Stimulated activated CD4-positive, alpha-beta T cell treated with anti-CD3 and anti-CD28 coated beads, Interleukin-1b, Interleukin-23, amount 100 ng/mL, for 48 hours (primary cell): ENCODE measurements at places on chromosomes 11 and 22.

DNA sequence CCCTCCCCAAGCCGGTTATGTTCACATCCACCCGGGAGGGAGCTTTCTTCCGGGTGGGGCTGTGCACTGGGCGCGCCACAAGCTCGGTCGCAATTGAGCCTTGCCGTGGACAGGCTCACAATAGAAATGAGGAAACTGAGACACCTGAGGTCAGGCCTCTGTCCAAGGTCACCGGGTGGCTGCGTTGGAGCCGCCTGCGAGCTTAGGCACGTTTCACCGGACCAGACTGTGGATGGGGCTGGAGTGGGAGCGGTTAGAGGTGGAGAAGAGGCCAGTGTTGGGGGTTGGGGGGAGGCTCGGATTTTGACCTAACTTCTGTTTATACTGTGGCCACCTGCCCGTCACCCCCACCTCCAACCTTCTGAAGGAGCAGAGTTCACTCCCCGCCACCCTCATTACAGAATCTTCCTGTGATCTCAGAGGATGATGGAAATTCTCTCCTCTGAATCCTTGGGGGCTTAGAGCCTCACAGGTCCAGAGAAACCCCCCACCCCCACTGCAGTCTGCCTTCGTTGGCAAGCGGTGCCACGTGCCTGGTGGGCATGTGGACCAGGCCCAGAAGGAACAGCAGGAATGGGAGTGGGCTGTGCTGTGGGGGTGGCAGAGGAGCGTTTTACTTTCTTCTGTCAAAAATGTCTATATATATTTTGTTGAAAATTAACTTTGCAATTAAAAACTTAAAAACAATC is 631 bp upstream of the NPTXR start:
- no peak for DNase-seq

DNA sequence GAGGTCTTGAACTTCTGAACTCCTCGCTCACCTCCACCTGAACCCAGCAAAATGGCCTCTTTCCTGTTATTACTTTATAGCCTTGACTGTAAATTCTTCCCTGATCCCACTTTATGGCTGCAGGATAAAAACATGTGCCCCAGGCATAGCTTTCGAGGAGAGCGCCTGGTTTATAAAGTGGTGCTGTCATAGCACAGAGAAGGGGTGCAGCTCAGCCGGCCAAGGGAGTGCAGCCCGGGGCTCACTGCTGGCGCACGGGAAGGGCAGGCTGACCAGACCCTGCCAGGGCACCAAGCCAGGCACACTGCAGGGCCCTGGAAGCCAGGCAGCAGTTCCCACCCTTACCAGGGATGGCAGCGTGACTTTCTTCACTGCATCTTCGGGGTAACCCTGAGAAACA is 50.9 kb downstream of the ISX start:
- DNase-seq, result no peak

DNA sequence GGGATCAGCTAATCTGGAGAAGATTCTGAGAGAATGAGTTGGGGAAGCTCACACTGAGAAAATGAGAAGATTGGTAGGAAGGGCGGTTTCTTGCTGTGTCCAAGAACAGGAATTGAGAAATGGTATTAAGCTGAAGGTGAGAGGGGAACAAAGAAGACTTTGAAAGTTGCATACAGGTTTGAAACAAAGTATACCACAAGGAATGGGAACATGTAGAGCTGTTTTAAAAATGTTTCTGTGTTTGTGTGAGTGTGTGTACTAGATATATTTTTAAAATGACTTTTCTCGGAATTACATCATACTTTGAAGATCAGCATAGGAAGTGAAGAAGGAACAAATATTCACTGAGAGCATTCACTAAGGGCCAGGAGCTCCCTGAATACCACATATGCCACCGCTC is 24.4 kb upstream of the IZUMO1R start:
- no peak for DNase-seq

GRCh38 chr11:72091292-72091691 is 10.6 kb downstream of the LRRC51 start:
- DNase-seq, result peak; percentile 63

GRCh38 chr22:40128989-40129388 is 48.7 kb upstream of the TNRC6B start:
- DNase-seq, result no peak

DNA sequence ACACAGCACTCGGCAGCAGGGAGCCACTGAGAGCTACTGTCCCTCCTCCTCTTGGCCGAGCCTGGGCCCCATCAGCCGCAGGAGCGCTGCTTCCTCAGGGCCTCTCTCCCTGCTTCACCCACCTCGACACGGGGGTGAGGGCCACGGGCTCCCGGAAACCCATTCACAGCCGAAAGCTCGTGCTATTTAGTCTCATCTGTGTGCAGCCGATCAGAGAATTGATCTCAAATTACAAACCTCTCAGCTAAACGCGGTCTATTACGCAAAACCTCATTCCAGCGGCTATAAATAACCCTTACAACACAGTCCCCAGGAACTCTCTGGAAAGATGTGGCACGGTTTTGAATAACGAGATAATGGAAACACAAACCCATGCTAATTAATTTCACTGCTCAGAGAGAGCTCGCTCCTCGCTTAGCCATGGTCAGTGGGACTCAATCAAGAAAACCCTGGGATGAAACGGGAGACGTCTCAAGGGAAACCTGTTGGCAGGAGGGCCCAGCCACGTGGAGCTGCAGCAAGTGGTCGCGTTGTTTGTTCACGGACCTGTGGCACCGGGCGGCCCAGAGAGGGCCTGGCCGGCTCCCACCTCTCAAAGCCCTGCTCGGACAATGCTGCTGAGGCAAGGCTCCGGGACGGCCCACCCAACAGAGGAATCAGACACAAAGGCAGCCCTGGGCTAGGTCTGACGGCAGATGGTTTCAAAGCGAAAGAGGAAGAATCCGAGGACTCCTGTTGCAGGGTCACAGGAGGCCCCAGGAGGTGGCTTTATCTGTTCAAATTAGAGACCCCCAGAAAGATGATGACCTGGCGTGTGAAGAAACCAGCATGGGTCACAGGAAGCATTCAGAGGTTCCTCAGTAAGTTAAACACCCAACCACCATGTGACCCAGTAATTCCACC is 210.5 kb downstream of the CTTN start:
- no peak for DNase-seq
